ENCODE measurements at places on chromosomes 13 and 19.

DNA sequence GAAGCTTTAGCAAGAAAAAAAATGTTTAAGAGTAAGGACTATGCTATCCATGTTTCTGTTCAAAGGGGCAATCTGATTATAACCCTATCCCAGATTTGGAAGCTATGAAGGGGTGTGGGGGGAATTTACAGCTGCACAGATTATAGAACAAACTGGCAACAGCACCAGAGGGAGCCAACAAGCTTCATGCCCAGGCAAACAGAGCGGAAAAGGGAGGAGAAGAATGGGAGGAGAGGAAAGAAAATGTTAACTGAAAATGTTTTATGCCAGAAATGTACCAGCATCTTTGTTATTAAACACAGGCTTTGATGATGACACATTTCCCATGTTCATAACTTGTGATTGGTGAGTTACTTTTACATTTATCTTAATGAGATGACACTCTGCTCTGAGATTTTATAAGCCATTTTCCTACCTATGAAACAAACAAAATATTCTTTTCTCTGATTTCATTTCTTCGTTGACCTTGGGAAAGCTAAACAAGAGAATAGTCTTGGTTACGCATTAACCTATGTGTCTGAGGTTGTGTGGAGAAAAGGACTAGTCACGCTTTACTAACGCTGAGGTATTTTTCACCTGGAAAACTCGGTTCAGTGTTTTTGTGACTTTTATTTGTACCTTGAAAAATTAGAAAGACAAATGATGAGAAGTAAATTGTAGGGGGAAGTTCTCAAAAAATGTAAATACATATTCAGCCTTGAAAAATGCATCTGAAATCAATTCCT is 235.8 kb upstream of the MIR17HG start:
- no peaks in the 10 kb centered on the region for H3K4me1 ChIP-seq
- no peak overlapping the region for H3K4me3 ChIP-seq
- no peak overlapping the region for H3K27ac ChIP-seq
- no peak for DNase-seq

DNA sequence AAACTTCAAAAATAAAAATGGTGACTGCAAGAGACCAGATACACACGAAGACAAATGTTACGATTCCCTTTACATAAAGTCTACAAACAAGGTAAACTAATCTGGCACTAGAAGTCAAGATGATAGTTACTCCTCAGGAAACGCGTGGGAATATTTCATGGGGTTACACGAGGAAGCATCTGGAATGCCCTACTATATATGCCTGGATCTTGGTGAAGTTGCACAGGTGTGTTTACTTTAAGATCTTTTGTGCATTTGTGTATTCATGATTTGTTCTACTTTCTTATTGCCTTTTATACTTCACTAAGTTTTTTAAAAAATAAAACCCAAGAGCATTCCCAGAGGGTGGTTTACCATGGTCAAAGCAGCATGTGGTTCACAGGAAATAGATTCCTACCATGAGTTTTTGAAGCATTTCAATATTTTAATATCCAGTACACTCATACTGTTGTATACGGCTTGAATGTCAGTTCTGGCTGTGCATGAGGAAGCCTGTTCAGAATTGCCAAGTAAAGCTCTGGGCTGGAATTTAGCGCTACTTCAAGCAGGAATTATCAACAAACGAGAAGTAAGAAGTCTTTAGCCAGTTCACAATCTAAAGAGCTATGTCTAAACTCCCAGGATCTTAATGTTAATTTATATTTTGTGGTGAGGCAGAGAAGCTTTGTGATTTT is 239.8 kb upstream of the KLHL1 start:
- H3K27ac ChIP-seq = no peak overlapping the region
- no peaks in the 10 kb centered on the region for H3K4me1 ChIP-seq
- H3K4me3 ChIP-seq = no peak overlapping the region

- H3K4me3 ChIP-seq = peak overlapping the region; percentile 65
- H3K27ac ChIP-seq = no peak overlapping the region
- no peaks in the 10 kb centered on the region for H3K36me3 ChIP-seq
- H3K27me3 ChIP-seq = peaks cover 16% of the 10 kb centered on the region
Observed at GRCh38 chr19:55353803-55354697, 469 bp downstream of the COX6B2 start.

- no peak for DNase-seq
- no peak overlapping the region for H3K4me3 ChIP-seq
- no peak overlapping the region for H3K27ac ChIP-seq
- peaks cover 7% of the 10 kb centered on the region for H3K36me3 ChIP-seq
Observed at GRCh38 chr13:79533781-79534400, 52.9 kb downstream of the NDFIP2 start.

- peaks cover 25% of the 10 kb centered on the region for H3K36me3 ChIP-seq
- H3K27me3 ChIP-seq = no peaks in the 10 kb centered on the region
- no peak overlapping the region for H3K27ac ChIP-seq
- H3K4me3 ChIP-seq = no peak overlapping the region
- no peak for DNase-seq
- peaks cover 10% of the 10 kb centered on the region for H3K4me1 ChIP-seq
Observed at GRCh38 chr19:14514215-14514863, 3.9 kb downstream of the DNAJB1 start.
